ENCODE measurements at places on chromosomes 2 and 18. TPM values are rescaled to one million over a fixed set of nuclear protein-coding genes. Genes with fewer than 3 reads are reported as not detected.

GRCh38 chr18:47254341-47254939, 3.0 kb upstream of the SKOR2 start:
- H3K4me1 ChIP-seq = no peaks in the 10 kb centered on the region
- no peaks in the 10 kb centered on the region for H3K36me3 ChIP-seq
- no peak overlapping the region for H3K27ac ChIP-seq

GRCh38 chr18:45386041-45386655, 229.1 kb upstream of the SLC14A2 start:
- no peak overlapping the region for H3K27ac ChIP-seq
- H3K4me3 ChIP-seq = no peak overlapping the region
- H3K36me3 ChIP-seq = no peaks in the 10 kb centered on the region

DNA sequence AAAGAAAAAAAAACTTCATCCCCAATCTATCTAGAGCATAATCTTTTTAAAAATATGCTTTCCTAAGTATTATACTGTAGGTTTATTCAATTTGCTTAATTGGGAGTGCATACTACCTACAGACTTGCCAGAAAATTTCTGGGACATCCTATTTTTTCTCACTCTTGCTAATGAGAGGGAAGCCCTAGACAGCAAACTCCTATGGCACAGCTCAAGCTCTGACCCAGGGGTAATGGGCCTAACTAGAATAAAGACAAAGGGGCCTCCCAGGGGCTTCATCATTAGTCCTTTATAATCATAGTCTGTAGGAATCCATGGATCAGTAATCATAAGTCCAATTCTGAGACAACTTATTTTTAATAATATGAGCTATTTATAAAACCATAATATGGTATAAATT, 142.6 kb upstream of the ITGA4 start:
- H3K27me3 ChIP-seq = no peaks in the 10 kb centered on the region
- peaks cover 38% of the 10 kb centered on the region for H3K4me1 ChIP-seq
- no peaks in the 10 kb centered on the region for H3K36me3 ChIP-seq
- DNase-seq = no peak

GPBAR1 gene
- 143 TPM for polyA plus RNA-seq

- H3K36me3 ChIP-seq = no peaks in the 10 kb centered on the region
- peak overlapping the region; percentile 89 for H3K4me3 ChIP-seq
- H3K27me3 ChIP-seq = no peaks in the 10 kb centered on the region
- H3K4me1 ChIP-seq = peaks cover 38% of the 10 kb centered on the region
Measured at GRCh38 chr18:62187543-62188510, 772 bp downstream of the RELCH start.

DNA sequence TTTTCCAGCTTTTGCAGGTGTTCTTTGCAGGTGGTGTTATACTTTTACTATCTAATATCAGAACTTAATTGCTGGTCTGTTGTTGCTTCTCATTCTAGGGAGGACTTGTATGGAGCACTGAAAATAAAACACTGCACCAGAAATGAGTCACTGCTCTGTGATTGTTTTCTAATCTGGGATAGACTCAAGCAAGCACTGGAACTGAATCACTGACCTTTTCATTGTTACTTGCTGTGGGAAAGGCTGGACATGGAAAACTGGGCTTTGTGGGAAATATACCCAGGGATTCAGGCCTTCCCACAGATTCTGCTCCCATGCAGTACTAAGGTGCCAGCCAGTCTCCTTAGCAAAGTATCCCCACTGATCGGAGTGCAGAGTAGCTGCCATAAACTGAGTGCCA, 470.0 kb upstream of the GCFC2 start:
- H3K27me3 ChIP-seq = no peaks in the 10 kb centered on the region
- no peaks in the 10 kb centered on the region for H3K36me3 ChIP-seq
- H3K4me1 ChIP-seq = no peaks in the 10 kb centered on the region
- H3K4me3 ChIP-seq = no peak overlapping the region
- no peak overlapping the region for H3K27ac ChIP-seq

DNA sequence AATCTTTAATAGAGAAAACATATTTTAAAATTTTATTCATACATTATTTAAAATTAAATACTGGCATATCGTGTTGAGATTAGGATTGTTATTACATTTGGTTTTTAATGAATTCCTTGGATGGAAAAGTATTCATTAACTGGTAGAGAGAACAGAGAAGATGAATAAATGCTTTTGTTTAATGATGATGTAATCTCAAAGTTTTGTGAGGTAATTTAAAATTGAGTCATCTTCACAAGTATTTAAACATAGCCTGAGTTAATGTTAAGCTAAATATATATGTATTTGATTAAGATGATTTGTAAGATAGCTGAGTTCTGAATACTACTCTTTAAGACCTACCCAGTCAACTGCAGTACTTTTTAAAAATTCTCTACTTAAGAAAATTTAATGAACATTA, 713.4 kb upstream of the VRK2 start:
- H3K36me3 ChIP-seq = no peaks in the 10 kb centered on the region
- DNase-seq = no peak
- no peak overlapping the region for H3K4me3 ChIP-seq
- H3K27ac ChIP-seq = no peak overlapping the region

- H3K36me3 ChIP-seq = peaks cover 79% of the 10 kb centered on the region
- no peak for DNase-seq
- no peak overlapping the region for H3K27ac ChIP-seq
- no peaks in the 10 kb centered on the region for H3K4me1 ChIP-seq
- no peak overlapping the region for H3K4me3 ChIP-seq
Measured at GRCh38 chr2:71637168-71637567, 183.8 kb downstream of the DYSF start.

SPC25 gene
- not detected for polyA plus RNA-seq

DNA sequence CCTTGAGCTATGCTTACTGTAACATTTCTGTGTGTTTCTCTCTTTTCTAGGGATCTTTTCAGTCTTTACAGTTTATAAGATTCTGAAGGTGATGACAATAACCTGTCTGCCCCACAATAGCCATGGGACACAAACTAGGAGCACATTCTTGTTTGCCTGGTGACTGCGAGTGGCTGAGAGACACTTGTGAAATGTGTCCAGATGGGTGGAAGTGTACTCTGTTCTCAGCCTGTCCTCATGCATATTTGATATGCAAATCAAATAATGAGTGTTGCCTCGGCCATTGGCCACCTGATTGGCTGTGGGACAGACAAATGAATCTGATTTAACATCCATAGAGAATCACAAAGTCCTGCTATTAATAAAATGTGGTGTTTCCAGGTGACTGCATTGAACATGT, 246.2 kb downstream of the HNMT start:
- H3K4me3 ChIP-seq = no peak overlapping the region
- H3K36me3 ChIP-seq = no peaks in the 10 kb centered on the region
- no peak for DNase-seq
- H3K27me3 ChIP-seq = no peaks in the 10 kb centered on the region

DNA sequence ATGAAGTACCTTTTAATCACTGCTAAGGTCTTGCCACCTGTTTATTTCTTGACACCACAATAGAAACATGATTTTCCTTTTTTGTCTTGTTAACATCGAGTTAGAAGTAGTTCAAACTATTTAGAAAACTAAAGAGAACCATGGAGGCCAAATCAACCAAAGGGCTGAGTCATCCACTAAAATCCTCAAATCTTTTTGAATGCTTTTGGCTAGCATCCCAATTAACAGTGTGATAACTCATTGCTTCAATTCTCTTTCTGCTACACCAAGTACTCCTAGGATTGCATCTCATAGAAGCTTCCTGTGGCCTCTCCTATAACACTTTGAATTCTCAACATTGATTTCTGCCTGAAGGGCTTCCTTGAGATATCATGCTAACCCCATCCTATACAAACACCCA, 159.9 kb upstream of the MMADHC start:
- no peak overlapping the region for H3K4me3 ChIP-seq
- DNase-seq = no peak
- no peak overlapping the region for H3K27ac ChIP-seq
- no peaks in the 10 kb centered on the region for H3K27me3 ChIP-seq

CCDC88A gene
- 57.1 TPM for polyA plus RNA-seq

Data from CD14-positive monocyte (primary cell).